Caudate nucleus (tissue), 63 donors: ENCODE measurements at places on chromosomes 7 and 10.

- no peak for DNase-seq
Measured at GRCh38 chr10:86058964-86059363, 307.6 kb downstream of the GRID1 start.

DNA sequence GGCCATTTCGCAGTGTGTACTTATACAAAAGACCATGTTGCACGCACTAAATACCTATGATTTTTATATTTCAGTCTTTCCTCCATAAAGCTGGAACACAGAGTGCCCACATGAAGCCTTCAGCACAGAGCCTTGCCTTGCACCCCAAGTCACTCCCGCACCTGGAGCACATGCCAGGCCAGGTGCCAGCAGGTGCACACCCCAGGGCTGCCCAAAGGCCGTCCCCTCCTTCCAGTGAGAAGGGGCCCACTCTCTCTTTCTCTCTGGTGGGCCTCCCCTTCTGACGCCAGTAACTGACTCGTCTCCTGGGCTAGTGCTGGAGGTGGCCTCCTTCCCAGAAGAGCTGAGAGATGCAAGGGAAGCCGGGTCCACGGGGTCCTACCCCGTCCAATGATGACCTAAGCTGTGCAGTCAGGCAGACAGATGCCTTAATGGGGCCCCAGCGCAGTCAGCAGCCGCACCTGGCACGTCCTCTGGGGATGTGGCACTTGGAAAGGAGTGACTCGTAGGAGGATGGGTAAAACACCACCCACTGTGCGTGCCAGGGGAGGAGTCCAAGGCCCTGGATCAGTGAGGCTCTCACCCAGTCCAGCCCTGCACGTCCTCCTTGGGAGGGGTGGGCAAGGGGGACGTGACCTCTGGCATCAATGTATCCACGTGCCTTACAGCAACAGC lies 17.7 kb upstream of the SHH start:
- no peak for DNase-seq

DNA sequence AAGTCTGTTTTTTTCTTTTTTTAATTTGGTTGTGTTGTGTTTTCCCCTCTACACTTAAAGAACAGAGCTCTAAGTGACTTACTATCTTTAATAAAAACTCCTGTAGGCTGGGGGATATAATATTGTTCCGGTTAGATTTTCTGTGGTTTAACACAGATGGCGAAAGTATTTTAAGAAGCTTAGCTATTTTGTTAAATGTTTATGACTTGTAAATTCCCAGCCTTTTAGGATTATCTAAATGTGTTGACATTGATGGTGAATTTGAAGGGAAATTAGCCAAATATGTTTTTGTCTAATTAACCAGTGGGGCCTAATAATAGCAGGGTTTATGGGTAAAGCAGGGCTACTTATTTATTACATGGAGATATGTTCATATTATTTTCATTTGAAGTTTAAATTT lies 538.5 kb downstream of the INHBA start:
- DNase-seq: no peak

- no peak for DNase-seq
Measured at GRCh38 chr10:129809841-129810240, 154.2 kb downstream of the EBF3 start.

GRCh38 chr10:126253611-126253998 lies 134.7 kb downstream of the ADAM12 start:
- no peak for DNase-seq

DNA sequence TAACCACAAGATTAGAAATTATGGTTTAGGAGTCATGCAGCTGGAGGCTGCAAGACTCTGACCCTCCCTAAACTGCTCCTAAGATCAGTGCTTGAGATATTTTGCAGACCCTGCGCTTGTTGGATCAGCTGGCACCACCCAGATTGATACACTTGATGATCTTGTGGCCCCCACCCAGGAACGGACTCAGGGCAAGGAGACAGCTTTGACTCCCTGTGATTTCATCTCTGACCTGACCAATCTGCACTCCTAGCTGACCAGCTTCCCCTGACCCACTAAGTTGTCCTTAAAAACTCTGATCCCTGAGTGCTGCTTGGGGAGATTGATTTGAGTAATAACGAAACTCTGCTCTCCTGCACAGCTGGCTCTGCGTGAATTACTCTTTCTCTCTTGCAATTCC lies 8.0 kb upstream of the RAB18 start:
- DNase-seq: no peak

GRCh38 chr7:132028144-132028920 lies 471.9 kb upstream of the PODXL start:
- no peak for DNase-seq

- DNase-seq: no peak
Measured at GRCh38 chr10:104085801-104086400, at the start of gene COL17A1. Gene COL17A1 (minus strand): TSS chr10:104085880. CDS start chr10:104080673, 5,207 bp downstream.

DNA sequence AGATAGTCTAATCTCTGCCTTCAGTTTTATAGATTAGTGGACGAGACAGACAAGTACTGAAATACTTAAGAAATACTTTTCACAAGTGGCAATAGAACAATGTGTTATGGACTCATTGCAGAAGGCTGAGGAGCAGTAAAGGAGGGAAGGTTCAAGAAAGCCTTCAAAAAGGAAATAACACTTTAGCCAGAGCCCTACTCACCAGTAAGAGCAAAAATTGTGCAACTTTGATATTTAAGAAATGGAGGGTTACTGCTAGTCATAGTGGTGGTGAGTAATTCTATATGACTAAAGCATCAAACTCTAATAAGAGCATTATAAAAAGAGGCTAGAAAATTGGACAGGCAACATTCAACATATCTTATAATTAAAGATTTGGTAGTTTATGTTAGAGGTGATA lies 28.8 kb downstream of the PTPN12 start:
- no peak for DNase-seq

DNA sequence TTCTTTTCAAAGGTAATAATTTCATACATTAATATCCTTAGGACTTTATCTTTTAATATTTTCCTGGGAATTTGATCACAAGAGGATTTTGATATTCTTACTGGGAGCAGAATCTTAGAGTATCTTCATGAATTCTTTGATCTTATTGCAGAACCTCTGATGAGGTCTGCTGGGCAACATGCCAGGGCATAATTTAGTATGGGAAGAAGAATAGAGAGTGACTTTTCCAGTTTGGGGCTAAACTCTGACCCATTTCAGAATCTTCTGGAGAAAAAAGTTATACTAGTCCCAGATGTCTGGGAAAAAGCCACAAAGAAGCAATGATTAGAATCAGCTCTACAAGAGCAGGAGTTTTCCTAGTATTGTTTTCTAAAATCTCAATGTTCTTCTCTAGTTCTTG lies 28.0 kb upstream of the RSU1 start:
- DNase-seq: no peak

DNA sequence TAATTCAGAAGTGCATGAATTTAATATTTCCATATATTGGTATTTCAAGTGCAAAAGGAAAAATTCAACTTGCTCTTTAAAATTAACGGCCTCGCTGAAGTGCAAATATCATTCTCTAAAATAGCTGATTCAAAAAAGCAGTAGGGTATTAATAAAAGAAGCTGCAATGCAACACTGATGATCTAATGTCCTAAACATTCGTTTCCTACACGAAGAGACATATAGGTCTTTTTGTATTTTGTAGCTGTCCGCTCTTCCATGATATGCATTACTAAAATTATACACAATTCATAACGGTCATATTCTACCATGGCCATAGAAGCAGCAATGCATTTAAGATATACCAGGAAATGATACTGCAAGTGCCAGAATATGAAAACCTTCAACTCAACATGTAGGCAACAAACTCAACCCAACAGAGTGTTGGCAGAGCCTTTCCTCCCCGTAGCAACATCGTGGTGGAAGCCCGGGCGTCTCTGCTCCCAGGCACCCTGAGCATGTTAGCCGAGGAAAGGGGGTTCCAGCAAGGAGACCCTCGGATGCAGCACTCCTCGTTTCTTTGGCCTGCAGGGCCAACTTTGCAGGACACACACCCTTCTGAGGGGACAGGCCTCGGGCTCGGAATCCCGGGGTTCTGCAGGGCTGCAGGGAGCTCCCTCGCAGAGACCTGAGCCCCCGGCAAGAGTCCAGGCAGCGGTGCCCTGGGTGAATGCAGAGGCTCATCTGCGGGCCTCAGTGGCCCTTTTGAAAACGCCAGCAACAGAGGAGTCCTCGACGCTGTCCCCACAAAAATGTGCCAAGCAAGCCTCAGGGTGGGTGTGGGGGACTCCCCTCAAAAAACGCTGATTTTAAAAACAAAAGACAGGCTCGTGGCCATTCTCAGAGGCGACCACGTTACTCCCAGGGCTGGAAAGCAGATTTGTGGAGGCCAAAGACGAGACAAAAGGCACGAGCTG lies 1.6 kb downstream of the FAM171A1 start:
- no peak for DNase-seq

- no peak for DNase-seq
Measured at GRCh38 chr7:44338600-44338999, 13.2 kb upstream of the CAMK2B start.

- DNase-seq: no peak
Measured at GRCh38 chr7:121355574-121355973, 26.8 kb downstream of the WNT16 start.

DNA sequence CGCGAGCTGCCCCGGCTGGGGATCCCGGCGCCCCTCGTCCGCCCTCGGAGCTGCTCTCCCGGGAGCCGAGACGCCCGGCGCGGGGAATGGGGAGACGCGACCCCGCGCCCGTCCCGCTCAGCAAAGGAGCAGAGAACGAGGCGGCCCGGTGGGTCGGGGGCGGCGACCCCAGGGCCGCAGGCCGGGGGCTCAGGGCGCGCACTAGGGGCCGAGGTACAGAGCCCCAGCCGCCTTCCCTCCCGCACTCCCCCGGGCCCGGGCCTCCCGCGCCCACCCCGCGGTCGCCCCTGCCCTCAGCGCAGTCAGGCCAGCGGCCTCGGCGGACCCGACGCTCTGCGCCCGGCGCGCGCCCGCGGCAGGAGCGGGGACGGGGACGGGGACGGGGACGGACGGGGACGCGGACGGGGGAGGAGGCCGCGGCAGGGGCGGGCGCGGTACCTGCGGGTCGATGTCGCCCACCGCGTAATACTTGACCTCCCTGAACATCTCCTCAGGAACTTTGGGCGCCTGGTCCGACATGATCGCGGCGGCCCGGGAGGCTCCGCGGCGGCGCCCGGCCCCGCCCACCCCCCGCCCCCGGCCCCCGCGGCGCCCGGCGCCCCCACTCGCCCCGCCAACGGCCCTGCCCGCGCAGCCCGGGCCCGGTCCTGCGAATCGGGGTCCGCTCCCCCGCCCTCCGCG lies 373 bp downstream of the PAXIP1 start:
- DNase-seq: peak; percentile 65

DNA sequence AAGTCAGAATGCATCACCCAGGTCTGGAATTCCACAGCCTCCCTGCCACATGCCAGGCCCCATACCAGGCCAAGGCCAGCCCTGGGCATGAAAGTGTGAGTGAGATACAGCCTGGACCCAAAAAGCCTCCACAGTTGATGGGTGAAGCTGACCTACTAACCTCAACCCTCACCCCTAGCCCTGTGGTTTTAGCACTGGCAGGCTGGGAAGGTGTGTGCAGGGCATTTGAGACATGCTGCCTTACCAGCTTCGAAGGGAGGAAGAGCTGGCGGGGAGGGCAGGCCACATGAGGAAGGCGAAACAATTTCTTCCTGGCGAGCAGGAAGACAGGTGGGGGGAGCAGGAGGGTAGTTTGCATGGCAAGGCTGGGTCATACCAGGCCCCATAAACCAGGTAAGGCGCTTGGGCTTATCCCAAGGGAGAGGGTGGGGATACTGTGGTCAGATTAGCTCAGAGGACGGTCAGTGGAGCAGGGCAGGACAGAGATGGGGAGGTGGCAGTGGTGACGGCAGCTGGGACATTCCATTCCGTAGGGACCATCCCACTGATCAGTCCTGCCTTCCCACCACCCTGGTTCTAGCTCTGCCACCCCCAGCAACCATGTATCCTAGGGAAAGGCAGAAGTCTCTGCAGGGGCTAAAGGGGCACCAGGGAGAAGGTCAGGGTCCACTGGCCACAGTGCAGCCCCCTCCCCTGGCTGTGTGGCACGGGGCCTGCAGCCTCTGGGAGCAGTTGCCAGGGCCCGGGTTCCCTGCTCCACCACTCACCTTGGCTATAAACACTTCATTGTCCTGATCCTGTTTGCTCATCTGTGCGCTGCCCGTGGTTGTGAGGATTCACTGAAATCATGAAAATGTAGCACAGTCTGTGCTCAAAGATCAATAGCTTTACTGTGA lies 155.8 kb downstream of the NRF1 start:
- no peak for DNase-seq

DNA sequence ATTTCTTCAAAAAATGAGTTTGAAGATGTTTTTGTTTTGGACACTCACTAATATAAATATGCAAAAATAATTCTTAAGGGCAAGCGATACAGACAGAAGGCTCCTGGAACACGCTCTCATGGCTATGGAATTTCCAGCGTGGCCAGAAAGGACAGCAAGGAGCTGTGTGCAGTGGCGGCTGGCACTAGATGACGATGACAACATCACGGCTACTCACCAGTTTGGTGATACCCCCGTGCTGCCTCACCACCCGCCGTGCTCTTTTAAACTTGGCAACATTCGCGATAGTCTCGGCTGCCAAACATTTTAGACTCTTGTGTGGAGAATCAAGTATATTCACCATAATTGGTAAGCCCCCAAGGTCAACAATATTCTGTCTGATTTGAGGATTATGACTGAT lies 54.9 kb downstream of the ODAD2 start:
- no peak for DNase-seq

DNA sequence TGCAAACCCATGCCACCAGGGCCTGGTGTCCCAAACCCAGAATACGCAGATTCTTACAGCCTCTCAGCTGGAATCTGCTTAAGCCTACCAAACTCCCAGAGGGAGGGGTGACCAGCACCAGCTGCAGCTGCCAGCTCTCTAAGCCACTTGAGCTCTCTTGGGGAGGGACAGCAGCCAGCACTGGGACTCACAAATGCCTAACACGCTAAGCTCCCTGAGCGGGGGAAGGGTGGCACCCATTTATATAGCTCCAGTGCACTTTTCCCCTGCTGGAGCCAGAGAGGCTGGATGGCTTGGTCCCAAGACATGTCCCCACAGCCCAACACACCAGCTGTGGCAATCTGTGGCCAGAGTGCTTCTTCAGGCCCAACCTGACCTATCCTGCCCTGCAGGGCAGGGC lies 326.8 kb upstream of the NRG3 start:
- DNase-seq: no peak

DNA sequence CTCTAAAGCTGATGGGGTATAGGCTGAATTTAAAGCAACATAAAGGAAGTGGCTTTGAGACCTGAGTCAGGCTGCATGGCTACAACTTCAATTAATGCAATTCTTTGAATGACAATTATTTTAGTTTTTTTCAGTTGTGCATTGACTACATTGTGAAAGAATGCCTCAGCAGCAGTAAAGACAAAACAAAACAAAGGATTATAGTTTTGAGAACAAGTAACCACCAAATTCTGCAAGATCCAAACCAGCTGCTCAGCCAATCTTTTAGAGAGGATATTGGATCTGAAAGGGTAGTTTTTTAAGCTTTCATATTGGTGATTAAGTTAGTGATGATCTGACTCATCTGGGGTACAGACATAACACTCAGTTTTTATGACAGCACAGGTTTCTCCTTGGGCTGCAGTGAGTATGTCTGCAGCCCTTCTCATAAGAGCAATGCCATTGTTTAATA lies 40.6 kb upstream of the ABCA13 start:
- DNase-seq: no peak

- no peak for DNase-seq
Measured at GRCh38 chr10:111117528-111118277, 40.9 kb downstream of the ADRA2A start.
